Cortex of kidney (tissue), 1 donor: ENCODE measurements at places on chromosomes 7 and 10.

GRCh38 chr10:132314336-132314735 is 6.6 kb upstream of the STK32C start:
- DNase-seq, result no peak

DNA sequence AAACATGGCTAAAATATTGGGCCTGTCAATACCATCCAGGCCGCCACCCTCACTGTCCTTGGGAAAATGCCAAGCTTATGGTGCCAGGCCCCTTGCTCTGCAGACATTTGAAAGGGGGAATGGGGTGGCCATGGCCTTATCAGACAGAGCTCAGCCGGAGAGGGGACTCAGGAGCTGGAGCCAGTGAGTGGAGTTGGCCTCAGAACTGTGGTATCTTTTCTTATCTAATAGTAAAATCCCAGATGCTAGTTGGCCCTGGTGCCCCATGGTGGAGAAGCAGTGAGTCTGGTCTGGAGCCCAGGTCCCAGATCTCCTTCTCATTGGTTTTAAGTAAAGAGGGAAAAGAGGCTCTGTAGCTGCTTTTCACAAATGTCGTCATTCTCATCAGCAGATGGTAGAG is 49.6 kb upstream of the SORCS3 start:
- no peak for DNase-seq

- no peak for DNase-seq
Observed at GRCh38 chr7:124856299-124856888, 73.2 kb downstream of the POT1 start.

- DNase-seq, result no peak
Observed at GRCh38 chr10:69639291-69640195, 9.5 kb downstream of the FAM241B start.

DNA sequence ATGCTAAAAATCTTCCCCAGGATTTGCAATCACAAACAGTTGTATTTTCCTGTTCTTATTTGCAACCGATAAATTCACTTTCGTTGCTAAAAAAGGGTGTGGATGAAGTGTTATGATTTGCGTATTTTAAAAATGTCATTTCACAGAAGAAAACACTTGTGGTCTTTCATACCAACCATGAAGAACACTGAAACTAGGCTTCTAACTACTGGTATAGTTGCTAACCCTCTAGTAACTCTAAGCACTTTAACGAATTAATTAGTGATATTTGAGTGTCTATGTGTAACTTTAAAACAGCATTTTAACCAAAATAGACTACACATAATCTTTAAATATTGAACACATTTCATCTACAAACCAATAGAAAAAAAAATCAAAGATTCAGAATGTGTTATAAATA is 188.1 kb upstream of the PTN start:
- DNase-seq, result no peak

DNA sequence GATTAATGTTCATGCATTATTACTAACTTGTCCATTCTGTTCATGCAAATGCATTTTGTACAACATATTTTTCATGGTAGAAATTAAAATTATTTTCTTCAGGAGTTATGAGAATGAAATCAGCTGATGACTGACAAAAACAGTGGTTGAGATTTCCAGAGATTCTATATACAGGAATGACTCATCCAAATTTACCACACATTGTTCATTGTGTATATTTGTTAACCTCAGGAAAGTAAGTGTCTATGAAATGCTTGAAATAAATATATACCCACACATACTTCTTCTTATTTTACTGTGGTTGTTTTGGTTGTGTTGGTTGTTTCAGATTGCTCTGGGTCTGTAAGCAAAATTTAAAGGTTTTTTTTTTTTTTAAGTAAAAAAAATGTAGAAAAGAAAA is 108.1 kb upstream of the SP8 start:
- DNase-seq, result no peak

DNA sequence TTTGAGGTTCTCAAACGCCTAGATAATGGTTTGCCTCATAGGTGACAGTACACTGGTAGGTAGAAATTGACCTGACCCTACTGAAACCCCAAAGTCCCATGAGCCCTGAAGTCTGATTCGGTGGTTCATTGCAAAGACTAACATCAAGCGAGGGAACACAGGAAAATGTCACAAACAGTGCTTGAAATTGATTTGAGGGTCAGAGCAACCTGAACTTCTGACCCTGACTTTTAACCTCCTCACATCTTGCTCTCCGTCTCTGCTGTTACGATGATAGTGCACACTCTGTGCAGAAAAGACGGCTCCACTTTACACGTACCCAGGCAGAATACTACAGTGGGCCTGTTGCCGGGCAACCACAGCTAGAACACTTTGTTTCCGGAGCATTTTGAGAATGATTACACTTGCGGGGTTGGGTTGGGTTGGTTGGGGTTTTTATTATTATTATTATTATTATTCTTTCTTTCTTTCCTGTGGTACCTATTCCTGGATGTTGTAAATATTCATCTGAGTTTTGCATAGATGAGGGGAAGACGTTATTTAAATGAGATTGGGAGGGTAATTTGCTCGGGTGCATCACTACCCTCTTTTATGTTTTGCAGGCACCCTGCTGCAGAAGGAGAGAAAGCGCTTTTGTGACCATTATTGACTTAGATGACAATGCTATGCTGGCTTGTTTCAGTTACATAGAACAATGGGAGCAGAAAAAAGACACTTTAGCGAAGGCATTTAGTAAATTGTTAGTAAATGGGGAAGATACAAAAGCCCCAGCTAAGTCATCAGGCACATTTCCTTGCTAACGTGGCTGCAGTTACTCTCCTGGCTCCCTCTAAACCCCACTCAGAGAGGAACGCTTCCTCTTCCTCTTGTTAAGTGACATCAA is 438.1 kb upstream of the NRP1 start:
- no peak for DNase-seq

- DNase-seq, result no peak
Observed at GRCh38 chr7:95141755-95142154, 182.6 kb downstream of the PON1 start.

DNA sequence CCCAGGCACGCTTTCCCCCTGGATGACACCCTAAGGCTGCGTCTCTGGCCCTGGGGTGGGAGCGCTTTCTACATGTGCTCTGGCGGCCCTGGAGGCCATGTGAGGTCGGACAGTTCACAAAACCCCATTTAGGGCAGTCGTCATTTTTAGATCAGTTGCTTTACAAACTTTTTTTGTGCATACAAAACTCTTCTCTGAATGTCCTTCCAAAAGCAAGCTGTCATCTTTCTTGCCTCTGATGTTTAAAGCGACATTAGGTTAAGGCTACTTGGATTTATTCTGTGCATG is 5.9 kb downstream of the MAFK start:
- no peak for DNase-seq

DNA sequence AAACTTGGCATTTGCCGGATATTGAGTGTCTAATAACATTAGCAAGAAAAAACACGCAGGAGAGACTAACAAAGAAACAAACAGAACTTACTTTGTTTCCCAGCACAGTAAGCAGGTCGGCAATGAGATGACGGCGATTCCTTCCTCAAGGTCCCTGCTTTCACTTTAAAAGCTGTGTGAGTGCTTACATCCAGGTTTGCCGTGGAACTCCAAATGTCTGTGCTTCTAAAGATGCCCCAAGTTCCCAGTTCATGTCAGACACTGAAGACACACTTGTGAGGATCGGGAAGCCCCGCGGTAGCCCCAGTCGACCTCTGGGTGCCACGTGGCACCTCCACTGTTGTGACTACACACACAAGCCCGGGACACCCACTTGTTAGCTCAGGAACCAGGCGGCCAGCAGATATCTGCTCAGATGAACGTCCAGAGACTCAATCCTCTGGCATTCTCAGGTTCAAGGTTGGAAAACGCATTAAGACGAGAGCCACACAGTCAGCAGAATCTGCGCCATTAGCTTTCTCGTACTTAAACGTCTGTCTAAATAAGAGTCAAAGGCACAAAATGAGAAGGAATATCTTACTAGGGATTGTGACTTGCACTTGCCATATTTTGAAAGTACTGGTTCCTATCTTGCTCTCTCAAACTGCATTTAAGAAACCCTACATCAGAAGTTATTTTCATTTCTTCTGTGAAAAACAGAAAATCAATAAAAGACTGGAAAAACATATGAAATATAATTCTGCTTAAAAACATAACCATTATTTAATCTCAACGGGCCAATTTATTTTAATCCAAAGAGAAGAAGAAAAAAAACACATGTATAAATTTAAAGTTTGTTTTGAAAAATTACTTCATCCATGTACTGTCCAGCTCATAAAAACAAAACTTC is 207.6 kb upstream of the KLF14 start:
- no peak for DNase-seq

DNA sequence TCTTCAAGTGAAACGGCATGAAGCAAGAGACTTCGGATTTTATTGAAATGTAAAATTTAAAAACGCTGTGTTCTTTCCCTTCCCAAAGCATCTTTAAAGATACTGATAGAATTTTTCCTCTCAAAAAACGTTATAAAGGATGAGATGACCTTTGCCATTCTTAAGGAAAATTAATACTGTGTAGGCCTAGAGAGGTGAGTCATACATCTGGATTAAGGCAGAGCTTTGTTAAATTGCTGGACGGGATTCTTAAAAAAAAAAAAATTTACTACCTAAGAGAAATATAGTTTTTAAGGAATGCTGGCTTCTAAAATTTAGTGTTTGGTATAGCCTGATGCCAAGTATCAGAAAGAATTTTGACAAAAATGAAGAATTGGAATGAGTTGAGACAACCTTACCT is 6.3 kb upstream of the HBP1 start:
- no peak for DNase-seq

DNA sequence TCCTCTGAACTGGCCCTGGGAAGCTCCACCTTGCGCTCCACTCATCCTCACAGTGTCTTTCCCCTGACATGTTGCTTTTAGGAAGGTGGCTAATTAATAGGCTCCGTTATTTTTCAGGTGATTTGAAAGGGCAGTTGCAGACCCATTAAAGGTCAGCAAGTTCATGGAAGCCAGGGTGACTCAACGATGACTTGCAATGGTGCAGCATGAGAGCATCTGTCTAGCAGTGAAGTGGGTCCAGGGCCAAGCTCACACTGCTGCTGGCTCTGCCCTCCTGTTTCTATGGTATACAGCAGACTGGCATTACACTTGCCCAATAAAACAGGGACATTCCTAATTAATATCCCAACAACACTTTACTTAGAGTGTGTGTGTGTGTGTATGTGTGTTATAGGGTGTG is 68.8 kb upstream of the WDR11 start:
- DNase-seq, result no peak

DNA sequence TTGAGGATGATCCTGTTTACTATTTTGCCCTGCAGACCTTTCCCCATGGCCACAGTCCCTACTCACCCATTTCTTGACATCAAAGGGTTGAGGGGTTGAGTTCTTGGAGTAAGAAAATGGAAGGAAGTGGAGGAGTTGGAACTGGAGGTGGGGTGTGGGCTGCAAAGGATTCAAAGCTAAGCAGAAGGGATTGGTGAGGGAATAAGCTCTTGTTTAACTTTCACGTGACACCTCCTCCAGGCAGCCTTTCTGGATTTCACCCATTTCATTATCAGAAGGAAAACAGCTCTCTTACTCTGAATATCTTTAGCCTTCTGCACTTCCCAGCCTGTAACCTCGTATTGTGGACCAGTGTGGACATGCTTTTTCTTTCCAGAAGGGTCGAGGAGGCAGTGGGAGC is 13.7 kb downstream of the MOSPD3 start:
- no peak for DNase-seq

GRCh38 chr10:48547061-48547895 is 57.6 kb downstream of the ARHGAP22 start:
- no peak for DNase-seq

GRCh38 chr10:92638037-92638436 is 45.1 kb downstream of the KIF11 start:
- DNase-seq, result no peak

- DNase-seq, result no peak
Observed at GRCh38 chr10:104127411-104127810, 5.4 kb downstream of the SFR1 start.

DNA sequence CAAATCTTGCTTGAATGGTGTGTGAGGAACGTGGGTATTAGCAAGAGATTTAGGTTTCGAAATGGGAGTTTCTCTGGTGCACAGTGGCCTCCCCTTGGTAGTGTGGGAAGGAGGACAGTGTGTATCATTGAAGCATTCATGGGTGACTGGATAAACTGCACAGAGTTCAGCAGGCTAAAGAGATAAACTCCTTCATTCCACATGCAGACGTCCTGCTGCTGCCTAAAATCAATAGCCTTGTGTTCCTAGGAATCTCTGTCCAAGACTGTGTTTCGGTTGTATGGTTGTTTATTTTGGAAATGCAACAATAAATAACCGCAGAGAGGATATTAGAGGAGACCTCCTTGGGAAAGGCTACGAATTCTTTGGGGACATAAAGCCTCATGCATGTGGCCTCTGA is 100.9 kb upstream of the FAM171A1 start:
- no peak for DNase-seq

- no peak for DNase-seq
Observed at GRCh38 chr10:128766915-128767314, 640.7 kb upstream of the MKI67 start.

GRCh38 chr10:4804465-4804864 is 21.5 kb upstream of the AKR1E2 start:
- no peak for DNase-seq

- DNase-seq, result no peak
Observed at GRCh38 chr10:27685681-27686080, 59.9 kb downstream of the MKX start.

DNA sequence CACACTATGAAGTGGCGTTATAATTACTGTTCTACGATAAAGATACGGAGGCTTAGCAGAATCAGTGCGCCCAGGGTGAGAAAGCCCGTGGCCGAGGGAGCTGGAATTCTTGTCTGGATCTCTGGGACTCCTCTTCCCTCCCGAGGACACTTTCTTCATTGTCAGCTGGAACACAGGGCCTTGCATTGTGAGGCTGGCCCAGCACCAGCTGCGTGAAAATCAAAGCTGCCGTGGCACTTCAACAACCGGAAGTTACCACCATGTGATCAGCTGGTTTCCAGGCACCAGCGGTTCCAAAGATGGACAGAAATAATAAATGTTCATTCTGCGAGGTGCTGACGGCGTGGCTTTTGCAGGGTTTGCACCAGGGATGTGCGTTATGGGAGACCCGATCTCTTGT is 234.0 kb upstream of the PITRM1 start:
- no peak for DNase-seq

DNA sequence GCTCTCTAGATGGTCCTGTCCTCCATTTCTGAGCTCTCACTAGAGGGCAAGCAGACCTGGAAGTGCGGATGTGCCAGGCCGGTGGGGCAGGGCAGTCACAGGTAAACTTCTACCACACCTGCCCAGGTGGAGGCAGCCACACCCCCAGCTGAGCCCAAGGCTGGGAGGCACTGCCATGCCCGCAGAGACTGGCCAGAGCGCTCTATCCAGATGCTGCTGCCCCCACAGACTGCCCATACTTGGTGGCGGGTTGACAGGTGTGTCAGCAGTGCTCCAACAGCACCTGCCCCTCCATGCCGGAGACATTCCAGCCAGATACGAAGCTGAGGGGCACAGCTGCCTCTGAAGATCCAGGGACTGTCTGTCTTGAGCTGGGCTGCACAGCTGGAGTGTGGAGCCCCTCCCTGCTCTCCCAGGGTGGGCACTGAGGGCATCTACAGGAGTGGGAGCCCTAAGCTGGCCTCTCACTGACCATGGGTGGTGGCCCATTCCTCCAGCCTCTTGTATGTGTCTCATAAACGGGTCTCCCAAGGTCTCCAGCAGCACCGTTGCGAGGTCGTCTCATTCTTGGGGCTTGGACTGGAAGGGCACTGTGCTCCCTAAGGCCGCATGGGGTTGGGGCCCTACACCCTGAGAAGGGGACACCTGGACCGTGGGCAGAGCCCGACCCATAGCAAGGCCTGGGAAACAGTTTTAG is 38.2 kb upstream of the PPIF start:
- DNase-seq, result no peak
